Mesendoderm (in vitro differentiated cells): ENCODE measurements at places on chromosomes 2 and 18.

DNA sequence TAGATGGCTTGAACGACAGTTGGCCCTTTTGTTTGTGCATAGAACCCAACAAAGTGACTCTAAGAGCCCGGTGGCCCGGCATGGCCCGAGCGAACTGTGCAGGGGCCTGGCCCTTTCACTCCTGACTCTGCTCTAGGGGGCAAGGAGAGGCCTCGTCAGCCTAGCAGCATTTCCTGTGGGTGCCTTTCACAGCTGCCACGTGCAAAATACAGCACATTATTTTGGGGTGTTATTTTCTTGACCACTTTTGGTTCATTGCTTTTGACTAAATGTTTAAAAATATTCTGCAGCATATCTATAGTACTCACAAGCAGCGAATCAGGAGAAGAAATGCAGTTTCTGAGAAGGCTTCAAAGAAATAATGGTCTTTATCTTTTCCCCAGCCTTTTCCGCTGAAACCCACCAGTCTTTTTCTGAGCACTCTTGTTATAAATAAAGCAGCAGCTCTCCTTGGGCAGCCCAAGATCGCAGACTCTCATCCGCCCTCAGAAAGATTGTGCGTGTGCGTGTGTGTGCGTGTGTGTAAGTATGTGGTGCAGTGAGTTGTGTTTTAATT, 31.3 kb downstream of the DGKD start:
- no peak for DNase-seq

DNA sequence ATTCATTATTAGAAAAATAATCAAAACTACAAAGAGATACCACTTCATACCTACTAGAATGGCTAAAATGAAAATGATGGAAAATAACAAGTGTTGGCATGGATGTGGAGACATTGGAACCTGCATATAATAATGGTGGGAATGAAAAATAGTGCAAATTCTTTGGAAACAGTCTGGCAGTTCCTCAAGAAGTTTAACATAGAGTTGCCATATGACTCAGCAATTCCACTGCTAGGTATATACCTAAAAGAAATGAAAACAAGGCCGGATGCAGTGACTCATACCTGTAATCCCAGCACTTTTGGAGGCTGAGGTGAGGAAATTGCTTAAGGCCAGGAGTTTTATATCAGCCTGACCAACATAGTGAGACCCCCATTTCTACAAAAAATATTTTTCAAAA, 41.6 kb upstream of the ACYP2 start:
- no peak for DNase-seq

GRCh38 chr2:105744909-105745853, at the start of gene NCK2:
Gene NCK2 (plus strand): TSS chr2:105744912. CDS start chr2:105855064, 110,152 bp downstream.
- DNase-seq = peak; percentile 44

GRCh38 chr2:104825124-104825865, 28.6 kb upstream of the POU3F3 start:
- DNase-seq = no peak

DNA sequence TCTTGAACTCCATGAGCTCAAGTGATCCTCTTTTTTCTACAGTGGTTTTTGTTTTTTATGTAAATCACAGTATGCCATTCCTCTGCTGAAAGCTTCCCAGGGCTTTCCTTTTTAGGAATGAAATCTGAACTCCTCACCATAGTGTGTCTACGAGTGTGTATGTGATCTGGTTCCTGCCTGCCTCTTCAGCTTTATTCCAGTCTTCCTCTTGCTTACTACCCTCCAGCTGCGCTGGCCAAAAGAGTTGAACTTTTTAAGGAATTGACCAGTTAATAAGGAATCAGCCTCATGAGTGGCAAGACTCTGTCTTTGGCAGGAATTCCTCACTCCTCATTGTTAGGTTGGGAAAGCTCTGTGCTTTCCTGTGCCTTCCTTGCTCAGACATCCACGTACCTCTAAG, 4.0 kb downstream of the CCT7 start:
- DNase-seq = peak; percentile 29

DNA sequence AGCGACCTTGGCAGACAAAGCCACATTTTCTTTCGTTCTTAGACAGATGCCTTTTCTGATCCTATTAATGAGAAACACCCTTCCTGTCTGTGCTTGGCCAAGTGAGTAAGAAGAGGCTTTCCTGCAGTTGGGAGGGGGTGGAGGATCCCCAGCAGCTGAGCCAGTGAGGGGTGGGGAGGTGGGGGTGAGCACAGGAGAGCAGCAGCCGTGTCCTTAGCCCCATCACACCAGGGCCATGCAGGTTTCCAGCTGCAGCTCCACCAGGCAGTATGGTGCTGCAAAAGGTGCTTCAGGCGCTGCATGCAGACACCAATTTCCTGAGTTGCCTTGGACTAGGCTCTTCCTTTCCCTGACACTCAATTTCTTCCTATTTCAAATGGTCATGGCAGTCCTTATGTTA, 123.3 kb upstream of the SIX2 start:
- no peak for DNase-seq

DNA sequence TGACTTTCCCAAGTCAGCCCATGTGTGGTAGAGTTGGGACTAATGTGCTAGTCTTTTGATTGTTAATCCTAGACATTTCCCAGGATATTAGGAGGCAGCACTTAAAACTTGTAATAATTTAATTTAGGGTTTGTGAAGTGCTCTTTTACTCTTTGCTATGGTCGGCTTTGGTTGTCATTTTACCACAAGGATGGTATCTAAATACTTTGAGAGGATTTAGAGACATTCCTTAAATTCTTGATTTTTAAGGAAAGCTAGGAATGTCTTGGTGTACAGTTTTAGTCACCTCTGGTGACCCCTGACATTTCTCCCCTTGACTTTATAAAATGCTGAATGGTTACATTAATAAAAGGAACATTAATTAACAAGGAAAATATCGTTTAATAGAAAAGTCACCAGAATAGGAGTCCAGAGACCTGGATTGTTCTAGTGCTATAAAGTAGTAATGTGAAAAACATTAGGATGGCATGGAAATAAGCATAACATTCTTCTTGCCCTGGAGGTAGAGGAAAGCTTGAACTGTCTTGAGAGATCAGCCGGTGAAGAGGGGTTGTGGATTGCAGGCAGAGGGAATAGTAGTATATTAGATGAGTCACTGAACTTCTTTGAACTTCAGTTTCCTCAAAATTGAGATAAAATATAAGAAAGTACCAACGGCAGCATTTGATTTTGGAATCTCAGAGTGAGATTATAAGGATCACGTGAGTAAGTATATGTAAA, 209.2 kb downstream of the MCFD2 start:
- peak; percentile 28 for DNase-seq

GRCh38 chr2:25977768-25978167, 4.5 kb downstream of the KIF3C start:
- peak; percentile 55 for DNase-seq

DNA sequence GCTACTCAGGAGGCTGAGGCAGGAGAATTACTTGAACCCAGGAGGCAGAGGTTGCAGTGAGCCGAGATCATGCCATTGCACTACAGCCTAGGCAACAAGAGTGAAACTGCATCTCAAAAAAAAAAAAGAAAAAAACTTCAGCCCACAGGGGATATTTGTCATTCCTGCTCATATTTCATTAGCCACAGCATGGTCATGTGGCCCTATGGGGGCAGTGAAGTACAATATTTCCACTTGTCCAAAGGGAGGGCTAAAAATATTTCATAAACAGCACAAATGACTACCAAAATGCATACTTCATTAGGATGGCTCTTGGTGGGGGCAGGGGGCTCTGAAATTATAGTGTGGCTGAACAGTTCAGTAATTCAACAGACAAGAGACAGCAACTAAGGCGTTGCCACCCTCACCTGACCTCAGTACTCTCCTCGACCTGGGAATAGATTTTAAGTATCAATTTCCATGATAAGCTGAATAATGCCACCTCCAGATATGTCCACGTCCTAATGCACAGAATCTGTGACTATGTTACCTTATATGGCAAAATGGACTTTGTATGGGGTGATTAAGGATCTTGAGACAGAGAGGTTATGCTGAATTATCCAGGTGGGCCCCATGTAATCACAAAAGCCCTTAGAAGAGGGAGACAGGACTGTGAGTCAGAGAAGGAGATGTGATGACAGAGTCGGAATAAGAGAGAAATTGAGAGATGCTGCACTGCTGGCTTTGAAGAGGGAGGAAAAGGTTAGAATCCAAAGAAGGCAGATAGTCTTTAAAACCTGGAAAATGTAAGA, 158.2 kb upstream of the CRIM1 start:
- DNase-seq = no peak
